Activated T-cell treated with anti-CD3 and anti-CD28 coated beads, Interleukin-2, amount 50 U/mL, for 1 hour (primary cell): ENCODE measurements at places on chromosomes 1 and 21.

- no peak for DNase-seq
These were observed 50.9 kb upstream of the ARHGEF16 start for GRCh38 chr1:3403388-3404231.

DNA sequence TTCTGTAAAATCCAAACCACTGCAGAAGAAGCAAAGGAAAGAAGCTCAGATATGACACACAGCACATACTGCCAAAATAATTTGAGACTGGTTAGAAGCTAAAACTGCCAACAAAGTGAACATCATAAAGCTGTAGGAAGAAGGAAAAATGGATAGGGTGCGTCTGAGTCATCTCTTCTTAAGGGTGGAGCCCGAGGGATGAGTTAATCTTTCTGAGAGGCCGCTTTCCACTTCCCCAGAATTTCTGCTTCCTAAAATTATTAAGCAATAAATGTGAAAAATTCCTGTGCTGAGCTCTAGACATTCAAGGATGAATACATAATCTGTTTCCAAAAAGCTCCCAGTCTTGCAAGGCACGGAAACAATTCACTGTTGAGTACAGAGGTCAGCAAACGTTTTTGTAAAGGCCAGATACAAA lies 20.1 kb downstream of the PPT1 start:
- no peak for DNase-seq

- no peak for DNase-seq
These were observed 23.4 kb upstream of the ADARB1 start for GRCh38 chr21:45050797-45051489.

- DNase-seq: no peak
These were observed 471.6 kb upstream of the ADGRL4 start for GRCh38 chr1:79478160-79478559.

DNA sequence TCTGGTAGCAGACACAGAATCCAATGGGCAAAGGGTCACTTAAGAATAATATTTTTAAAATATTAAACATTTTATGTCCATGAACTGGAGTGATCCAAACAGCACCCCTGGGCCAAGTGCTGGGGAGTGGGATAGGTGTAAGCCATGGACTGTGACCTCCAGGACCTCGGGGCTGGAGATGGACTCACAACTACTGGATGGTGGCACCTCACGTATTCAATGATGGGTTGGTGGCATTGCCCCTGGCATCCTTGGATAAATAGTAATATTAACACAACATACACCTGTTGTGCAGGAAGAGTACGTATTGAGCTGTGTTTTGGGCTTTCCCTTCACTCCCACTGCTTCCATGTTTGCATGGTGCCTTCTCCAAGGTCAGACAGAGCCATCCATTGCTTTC lies 39.3 kb upstream of the TENT5C start:
- no peak for DNase-seq

DNA sequence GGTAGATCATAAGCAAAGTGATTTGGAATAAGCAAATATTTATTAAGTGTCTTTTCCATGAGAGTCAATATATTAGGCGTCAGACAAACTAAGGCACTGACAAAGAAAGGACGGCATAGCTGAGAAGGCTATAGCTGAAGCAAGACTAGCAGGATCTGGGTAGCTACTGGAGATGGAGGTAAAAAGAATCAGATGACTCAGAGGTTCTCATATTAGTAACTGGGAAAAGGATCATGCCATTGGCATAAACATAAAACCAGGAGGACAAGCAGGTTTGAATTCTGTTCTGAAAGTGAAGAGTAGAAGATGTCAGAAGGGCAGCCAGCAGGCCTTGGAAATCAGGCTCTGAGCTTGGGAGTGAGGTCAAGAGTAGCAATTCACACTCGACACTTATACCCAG lies 531.9 kb downstream of the PTPRC start:
- no peak for DNase-seq

- DNase-seq: no peak
These were observed 24.0 kb upstream of the GNPAT start for GRCh38 chr1:231217056-231217455.

GRCh38 chr1:244150665-244151064 lies 99.6 kb downstream of the ZBTB18 start:
- no peak for DNase-seq

DNA sequence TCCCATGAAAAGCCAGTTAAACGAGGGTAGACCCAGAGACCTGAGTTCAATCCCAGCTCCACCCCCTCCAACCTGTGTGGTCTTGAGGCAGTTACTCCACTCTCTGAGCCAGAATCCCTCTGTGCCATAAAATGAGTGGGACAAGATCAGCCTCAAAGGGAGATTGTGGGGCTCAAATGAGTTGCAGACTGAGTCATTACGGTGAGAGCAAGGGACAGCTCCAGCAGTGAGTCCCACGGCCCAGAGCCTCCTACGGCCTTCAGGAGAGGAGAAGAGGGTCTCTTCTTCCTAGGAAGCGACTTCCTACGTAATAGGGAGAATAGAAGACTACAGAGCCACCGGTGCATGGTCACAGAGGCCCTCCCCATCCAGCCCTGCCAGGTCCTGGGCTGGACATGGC lies 6.7 kb upstream of the CAMK2N1 start:
- DNase-seq: no peak

GRCh38 chr1:190476806-190477205 lies 858 bp downstream of the BRINP3 start:
- no peak for DNase-seq

GRCh38 chr1:89622895-89623294 lies 10.0 kb upstream of the LRRC8C start:
- no peak for DNase-seq

DNA sequence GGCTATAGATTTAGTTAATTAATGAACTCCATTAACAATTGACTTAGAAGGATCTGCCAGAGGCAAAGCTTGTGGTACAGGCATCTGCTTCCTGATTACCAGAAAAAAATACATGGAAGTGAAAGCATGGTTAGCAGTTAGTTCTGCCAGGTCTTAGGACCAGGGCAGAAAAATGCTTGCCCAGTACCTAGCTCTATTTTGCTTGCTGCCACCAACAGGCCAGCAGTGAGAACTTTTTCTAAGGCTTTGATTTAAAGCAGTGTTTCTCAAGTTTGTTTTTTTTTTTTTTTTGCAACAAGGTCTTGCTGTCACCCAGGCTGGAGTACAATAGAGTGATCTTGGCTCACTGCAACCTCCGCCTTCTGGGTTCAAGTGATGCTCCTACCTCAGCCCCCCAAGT lies 16.4 kb upstream of the MTF1 start:
- DNase-seq: no peak

DNA sequence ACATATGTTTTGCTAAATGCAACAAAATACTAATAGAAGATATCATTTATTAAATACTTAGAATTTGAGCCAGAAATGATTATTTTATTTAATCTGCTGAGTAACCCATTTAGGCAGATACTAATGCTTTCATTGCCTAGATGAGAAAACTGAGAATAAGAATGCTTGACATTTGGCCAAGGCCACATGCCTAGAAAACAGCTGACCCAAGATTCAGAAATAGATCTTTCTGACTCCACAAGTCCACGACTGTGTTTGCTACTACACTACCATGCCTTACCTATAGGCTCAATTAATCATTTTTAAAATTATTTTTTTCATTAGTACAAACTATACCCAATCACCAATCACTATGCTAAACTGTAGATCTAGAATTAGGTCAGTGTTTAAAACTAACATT lies 129.7 kb downstream of the ATP1B1 start:
- DNase-seq: no peak

DNA sequence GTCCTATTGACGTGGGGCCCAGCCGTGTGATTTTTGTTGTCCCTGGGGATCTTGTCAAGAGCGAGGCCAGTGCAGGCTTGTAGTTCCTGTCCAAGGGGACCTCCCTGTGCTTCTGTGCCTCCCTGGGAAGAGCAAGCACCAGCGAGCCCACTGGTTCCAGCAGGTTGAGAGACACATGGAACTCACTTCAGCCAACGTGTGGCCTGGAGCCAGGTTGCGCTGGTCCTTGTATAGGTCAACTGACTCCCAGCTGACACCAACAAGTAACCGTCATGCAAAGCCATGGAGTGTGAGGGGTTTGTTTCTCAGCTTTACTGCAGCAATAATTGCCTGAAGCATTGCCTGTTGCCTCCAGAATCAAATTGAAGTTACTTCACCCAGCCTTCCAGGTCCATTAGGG lies 63.0 kb downstream of the DISP3 start:
- no peak for DNase-seq

GRCh38 chr1:244173240-244173639 lies 122.2 kb downstream of the ZBTB18 start:
- DNase-seq: no peak

DNA sequence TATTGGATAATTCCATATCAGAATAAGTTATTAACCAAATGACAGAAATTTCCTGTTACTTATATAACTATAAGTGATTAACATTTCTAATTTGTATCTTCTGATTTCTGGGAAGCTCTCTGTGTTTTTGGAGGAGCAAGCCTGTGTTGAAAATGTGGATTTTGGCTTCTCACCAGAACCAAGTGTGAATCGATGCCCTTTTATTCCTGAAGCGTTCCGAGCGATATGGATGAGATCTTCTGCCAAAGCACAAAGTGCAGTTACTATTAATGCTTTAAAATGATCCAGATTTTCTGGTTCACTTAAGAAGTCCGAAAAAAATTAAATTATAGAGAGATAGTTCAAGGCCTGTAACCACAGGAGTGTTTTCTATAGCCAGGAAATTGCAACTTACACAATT lies 22.8 kb downstream of the ALG14 start:
- no peak for DNase-seq

GRCh38 chr21:38869196-38869595 lies 63.5 kb downstream of the ETS2 start:
- DNase-seq: no peak

DNA sequence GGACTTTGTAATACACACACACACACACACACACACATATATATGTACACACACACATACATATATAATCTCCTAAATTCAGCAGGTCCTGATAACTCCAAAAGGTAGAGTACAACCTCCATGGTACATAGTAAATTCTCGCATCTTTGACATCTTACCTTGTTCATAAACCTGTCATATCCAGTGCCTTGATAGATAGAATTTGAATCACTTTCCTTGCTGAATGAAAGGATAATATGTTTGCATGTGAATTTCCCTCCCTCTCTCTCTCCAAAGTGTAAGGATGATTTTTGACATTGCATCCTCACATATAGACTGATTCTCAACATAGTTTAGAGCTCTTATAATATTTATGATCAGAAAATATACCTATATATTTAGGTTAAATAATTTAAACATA lies 567.1 kb upstream of the ADGRL2 start:
- DNase-seq: no peak

DNA sequence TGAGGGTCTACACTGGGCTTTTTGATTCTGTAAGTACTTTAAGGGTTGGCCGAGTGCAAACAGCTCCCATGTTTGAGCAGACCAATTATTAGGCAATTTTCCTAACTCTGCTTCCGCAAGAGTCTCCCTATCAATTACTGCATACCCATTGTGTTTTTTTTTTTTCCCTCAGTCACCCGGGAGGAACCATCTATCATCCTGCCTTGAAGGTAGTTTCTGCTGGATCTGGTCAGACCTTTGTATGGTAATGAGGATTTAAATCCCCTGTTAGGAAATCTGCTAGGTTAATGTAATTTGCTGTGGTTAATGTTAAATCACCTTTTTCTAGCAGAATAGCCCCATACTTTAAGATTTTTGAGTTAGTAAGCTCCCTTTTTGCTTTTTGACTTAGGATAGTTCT lies 40.8 kb upstream of the WARS2 start:
- DNase-seq: no peak

DNA sequence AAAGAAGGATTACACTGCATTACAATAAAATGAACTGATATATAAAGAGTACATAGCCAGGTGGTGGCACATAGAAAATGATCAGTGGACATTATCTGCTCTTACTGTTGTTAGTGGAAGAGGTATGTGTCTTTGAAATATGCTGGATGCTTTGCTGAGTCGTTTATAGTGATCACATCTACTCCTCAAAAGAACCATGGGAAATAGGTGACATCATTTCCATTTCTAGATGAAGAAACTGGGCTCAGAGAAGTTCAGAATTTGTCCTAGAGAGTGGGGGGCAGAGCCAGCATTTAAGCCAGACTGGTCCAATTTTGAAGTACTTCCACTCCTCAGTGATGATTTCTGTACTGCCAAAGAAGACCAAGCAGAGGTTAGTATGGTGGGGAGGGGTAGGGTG lies 34.0 kb upstream of the BACH1 start:
- DNase-seq: no peak

DNA sequence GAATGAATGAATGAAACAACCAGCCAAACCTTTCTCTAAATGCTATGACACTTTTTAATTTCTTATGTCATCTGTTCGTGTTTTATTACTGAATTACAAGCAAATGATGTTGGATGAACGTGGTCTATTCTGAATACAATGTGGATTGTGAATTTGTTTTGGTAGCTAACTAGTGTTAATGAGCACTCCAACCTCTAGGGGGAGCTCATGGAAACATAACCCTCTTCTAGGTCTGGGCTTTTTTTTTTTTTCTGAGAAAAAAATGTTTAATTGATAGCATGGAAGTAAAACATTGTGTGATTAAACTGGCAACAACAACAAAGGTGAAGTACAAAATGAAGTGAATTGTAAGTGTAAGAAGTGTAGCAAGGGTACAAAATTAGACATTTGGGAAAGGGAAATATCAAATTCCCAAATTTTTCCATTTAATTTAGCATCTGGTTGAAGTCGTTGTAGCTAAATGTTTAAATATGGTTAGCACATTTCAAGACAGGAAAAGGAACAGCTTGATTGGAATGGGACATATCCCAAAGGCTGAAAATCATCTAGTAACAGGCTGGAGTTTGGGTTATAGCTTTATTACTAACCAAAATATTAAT lies 42.6 kb upstream of the PTGS2 start:
- no peak for DNase-seq

GRCh38 chr21:45019076-45019886 lies 55.1 kb upstream of the ADARB1 start:
- DNase-seq: no peak

GRCh38 chr1:6673816-6674398 lies 27.7 kb downstream of the DNAJC11 start:
- DNase-seq: no peak

DNA sequence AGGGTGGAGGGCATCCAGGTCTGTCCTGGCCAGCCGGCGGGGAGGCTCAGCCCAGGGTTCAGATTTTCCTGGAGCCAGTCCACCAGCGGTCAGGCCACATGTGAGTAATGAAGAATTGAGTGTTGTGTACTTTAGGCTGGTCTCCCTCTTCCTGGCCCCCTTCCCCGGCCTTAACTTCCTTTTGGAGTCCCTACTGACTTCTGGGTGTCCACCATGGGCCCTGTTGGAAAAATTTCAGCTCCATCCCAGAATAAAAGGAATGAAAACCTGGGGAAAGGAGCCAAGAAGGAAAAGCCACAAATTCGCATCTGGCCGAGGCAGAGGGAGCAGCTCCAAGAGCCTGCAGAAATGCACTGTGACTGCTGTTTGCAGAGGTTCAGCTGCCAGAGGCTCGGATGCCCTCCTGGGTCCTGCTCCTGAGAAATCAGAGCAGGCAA lies 35.5 kb upstream of the HHAT start:
- no peak for DNase-seq
